ENCODE measurements at places on chromosomes 6 and 20. TPM values are rescaled to one million over a fixed set of nuclear protein-coding genes. Genes with fewer than 3 reads are reported as not detected.

Gene TSBP1
- not detected for total RNA-seq

Gene IRF4
- 1.1 TPM for total RNA-seq

Gene MYO6
- 38.1 TPM for total RNA-seq

Gene NKAPL
- 0.67 TPM for total RNA-seq

Gene SCUBE3
- total RNA-seq: 119 TPM

Gene SIRPD
- not detected for total RNA-seq

Gene RAD21L1
- total RNA-seq: not detected

Gene CLDN20
- total RNA-seq: not detected

Gene CGA
- total RNA-seq: not detected

Gene STX11
- total RNA-seq: 61.1 TPM

Gene FLOT1
- 154 TPM for total RNA-seq

Gene RAET1L
- not detected for total RNA-seq

Gene SLC22A2
- not detected for total RNA-seq

Gene PRL
- total RNA-seq: not detected

Gene BMP6
- 0.78 TPM for total RNA-seq

Gene EPB41L1
- total RNA-seq: 33.9 TPM

Gene RNF39
- total RNA-seq: not detected

Gene MAPK13
- 34.7 TPM for total RNA-seq

Gene COL19A1
- not detected for total RNA-seq

Gene RSPH9
- 0.13 TPM for total RNA-seq

Gene MUC21
- not detected for total RNA-seq
